Central memory CD4-positive, alpha-beta T cell (primary cell): ENCODE measurements at places on chromosomes 6 and 20.

DNA sequence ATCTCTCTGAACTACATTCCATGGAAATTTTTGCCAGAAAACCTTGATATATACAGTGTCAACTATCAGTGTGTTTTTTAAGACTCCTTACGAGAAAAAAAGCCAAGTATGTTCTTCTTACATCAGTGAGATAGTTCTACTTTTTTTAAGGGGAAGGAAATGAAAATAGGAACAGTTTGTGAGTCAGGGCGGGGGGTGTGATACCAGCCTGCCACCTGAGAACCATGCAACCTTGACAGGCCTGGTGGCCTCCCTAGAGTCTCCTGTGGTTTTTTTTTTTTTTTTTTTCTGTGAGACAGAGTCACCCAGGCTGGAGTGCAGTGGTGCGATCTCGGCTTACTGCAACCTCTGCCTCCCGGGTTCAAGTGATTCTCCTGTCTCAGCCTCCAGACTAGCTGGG is 96.3 kb upstream of the GCM1 start:
- DNase-seq = no peak

DNA sequence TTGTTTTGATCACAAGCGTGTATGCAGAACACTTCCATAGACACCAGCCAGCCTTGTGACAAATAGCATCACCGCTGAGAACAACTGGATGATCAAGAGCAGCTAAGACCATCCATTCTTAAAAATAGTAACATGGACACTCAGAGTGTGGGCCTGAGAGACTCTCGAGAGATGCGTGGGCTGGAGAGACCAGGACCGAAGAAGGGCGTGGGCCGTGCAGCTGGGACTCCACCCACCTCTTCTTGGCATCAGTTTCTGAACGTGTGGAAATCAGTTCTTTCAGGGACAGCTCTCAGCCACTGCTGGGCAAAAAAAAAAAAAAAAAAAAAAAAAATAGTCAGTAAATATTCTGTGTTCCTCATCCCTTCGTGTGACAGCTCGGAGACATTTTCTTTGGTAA is 314.5 kb upstream of the CDH4 start:
- no peak for DNase-seq

- DNase-seq = no peak
These were observed 75.9 kb downstream of the EPHA7 start for GRCh38 chr6:93343476-93343875.

DNA sequence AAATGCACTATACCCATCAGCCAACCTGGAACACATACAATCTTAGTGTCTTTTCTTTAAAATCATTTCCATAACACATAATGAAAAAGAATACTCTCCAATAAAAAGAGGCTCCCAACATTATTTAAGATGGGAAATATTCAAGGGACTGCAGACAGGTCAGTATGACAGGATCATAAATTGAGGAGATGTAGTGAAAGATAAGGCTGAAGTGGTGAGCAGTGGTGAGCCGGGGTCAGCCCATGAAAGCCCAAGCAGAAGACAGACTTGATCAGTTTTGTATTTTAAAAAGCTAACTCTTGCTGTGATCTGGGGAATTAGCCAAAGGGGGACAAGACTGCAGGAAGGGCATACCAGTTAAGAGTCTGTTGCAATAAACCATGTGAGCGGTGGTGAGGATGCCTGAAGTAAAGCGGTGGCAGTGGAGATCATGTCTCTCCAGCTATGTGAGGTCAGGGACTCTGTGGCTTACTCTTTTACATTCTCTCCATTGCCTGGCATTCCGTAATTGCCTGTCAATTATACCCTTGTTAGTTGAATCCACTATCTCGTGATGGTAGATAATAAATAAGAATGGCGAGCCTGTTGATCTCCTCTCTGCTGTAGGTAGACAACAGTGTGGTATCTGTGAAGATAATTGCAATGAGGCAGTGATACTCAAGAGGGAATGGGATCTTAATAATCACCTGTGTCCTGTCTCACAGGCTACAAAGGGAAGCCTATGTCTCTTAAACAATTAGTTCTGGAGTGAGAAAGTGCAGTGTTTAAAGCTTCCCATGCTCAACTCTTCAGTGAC is 97.4 kb downstream of the FILIP1 start:
- DNase-seq = no peak

DNA sequence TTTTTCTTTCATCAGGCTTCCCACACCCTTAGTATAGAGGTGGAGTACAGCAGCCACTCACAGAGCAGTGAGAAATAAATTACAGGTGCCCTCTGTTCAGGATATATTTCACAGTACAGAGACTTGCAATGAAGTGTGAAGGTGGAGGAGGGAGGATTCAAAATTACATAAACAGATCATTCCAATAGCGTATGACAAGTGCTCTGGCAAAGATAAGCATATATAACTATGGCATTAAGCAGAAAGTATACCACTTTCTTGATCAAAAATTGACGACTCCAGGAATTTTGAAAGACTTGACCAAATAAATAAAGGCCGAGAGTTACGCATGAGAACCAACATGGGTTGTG is 108.7 kb downstream of the GPX5 start:
- no peak for DNase-seq

GRCh38 chr20:61163031-61163430 is 89.0 kb upstream of the CDH4 start:
- DNase-seq = no peak

GRCh38 chr6:110878751-110879522 is 4.4 kb downstream of the AMD1 start:
- DNase-seq = peak; percentile 34

DNA sequence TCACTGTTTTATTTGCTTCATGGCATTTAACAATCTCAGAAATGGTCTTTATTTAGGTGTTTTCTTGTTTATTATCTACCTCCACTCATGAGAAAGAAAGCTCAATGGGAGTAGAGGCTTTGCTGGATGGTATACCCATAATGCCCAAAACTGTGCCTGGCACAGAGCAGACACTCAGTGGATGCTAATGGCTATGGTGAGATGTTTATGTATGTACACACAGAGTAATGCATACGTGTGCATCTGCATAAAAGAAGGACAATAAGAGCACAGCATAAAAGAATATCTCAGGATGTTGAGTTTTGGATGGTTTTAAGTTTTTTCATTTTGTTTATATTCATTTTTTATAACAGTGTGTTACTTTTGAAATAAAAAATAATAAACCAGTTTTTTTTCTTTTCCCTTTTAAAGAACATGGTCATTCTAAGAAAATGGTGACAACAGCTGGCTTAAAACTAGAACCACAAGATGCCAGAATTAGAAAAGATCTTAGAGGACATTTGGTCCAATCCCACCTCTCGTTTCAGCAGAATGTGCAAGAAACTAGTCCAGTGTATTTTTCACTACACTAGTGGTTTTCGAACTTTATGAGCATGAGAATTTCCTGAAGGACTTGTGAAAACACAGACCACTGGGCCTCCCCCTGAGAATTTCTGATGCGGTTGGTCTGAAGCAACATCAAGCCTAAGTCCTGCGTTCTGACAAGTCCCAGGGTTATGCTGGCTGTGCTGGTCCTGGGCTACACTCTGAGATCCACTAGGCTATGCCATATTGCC is 131.9 kb downstream of the FYN start:
- DNase-seq = no peak

DNA sequence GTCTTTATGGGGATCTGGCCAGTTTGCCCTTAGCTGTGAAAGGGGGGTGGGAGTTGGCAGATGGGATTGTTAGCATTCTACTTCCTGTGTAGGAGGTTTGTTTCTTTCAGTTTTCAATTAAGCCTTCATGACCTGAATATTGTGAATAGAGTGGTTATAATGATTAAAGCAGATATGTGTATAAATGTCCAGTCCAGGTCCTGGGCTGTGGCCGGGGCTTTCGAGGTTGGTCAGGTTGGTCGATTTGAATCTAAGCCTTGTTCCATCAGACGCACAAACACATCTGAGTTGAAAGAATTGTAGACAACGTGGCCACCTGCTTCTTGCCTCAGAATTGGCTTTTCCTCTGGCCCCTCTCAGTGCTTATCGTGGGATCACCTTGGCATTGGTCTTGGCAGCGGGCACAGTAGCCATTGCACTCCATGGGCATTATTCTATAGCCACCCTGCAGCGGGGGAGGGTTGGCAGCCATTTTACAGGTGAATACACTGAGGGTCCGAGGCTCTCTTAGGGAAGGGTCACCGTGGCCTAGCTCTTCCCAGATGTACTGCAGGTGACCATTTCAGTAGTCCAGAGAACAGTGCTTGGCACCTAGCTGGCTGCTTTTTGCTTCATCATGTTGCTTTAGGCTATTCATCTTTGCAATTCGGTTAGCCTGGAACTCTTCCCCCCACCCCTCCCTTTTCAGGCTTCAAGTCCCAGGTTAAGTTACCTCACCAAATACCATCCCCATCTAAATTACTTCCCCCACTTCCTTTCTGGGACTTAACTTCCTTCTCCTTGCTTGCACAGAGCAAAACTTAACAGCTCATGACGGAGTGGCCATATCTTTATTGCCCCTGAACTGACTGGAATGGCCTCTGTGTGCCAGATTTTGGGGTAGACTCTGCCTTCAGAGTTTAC is 1.1 kb downstream of the RNF114 start:
- no peak for DNase-seq

DNA sequence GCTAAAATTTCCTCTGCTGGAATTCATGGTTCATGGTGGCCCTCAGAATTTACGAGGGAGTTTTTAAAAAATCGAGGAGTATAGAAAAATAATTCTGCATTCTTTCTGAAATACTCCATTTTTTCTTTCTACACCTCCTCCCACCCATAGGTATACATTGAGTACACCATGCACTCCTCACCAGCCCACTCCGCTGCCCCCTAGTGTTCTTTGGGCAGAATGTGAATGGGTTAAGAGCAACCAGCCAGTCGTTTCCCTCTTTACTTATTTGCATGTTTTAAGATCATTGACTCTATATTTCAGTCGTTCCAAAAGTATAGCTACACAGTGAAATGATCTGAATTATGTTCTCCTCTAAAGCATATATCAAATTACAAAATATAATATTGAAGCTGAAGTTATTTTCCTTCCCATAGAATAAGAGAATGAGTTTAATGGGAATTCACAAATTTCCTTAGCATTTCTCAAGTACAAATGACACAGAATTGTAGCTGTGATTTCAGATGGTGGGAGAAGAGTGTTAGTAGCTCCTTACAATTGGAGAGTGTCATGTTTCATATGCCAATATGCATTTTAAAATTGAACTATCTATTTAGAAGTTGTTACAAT is 977.7 kb upstream of the SLC35B3 start:
- no peak for DNase-seq

- DNase-seq = no peak
These were observed 225.7 kb upstream of the TENT5A start for GRCh38 chr6:81978230-81978629.

- DNase-seq = no peak
These were observed 163.6 kb downstream of the NRN1 start for GRCh38 chr6:5843078-5843477.

DNA sequence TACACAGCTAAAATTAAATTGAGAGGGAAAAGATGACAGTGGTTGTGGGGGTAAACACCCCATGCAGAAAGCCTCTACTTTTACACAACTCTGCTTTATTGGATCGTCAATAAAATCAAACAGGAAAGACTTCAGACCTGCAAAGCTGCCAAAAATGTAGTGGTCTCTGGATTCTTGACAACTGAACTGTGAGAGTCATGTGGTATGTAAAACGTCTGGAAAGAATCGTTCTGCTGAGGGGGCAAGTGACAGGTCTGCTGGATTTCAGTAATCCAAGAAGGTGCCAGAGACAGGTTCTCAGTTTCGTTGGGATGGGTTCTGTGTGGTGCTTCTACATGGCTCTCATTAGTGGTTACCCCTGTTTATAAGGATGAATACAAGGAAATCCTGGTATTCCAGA is 63.3 kb downstream of the TSPYL4 start:
- DNase-seq = no peak

- DNase-seq = no peak
These were observed 857.6 kb upstream of the SLC35B3 start for GRCh38 chr6:9292975-9293374.

GRCh38 chr6:40722091-40722490 is 134.9 kb upstream of the LRFN2 start:
- DNase-seq = no peak

DNA sequence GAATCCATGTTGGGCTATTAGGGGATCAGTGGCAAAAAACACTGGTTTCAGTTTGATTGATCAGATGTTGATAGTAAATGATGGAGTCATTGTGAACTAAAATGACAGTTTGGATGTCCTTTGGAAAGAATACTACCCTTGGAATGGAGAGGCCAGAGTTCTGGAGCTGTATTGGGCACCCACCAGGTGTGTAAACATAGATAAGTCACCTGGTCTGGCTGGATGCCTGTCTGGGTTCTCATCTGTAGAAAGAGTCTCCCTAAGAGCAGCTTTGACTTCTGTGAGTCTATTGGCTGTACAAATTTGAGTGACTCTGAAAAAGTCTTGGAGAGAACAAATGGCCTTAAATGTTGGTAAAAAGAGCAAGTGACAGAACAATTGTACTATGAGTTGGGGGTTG is 115.0 kb downstream of the SCP2D1 start:
- no peak for DNase-seq

- no peak for DNase-seq
These were observed 119.9 kb upstream of the ASCC3 start for GRCh38 chr6:101001012-101001411.

DNA sequence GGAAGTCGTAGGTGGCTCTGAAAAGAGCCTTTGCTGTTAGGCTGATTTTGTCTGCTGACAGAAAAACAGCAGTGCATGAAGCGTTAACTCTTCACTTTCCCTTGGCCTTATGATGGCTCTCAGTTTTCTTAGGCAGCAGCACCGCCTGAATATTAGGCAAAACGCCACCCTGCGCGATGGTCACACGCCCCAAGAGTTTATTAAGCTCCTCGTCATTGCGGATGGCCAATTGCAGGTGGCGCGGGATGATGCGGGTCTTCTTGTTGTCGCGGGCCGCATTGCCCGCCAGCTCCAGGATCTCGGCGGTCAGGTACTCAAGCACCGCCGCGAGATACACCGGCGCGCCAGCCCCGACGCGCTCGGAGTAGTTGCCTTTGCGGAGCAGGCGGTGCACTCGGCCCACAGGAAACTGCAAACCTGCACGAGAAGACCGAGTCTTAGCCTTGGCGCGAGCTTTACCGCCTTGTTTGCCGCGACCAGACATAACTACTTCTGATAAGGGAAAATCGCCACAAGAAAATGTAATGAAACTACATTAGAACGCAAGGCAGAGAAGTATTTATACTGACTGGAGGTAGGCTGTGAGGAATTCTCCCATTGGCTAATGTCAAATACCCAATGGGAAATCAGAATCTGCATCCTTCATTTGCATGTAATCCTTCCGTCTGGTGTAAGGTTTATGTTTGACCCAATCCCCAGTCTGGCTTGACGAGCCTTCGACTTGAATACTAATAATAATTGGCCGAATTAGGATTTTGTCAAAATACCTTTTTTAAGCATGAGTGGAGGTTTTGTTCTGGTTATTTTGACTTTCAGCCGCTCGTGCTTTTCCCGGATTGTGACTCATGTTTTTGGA is 53.9 kb upstream of the HFE start:
- DNase-seq = peak; percentile 80

- peak; percentile 52 for DNase-seq
These were observed 17.9 kb downstream of the C6orf15 start for GRCh38 chr6:31094389-31094881.

- peak; percentile 24 for DNase-seq
These were observed 39.1 kb downstream of the ILRUN start for GRCh38 chr6:34657307-34657978.

GRCh38 chr20:48601798-48602197 is 226.0 kb downstream of the PREX1 start:
- no peak for DNase-seq
